Type B pancreatic cell (in vitro differentiated cells): ENCODE measurements at places on chromosomes 12 and 14.

DNA sequence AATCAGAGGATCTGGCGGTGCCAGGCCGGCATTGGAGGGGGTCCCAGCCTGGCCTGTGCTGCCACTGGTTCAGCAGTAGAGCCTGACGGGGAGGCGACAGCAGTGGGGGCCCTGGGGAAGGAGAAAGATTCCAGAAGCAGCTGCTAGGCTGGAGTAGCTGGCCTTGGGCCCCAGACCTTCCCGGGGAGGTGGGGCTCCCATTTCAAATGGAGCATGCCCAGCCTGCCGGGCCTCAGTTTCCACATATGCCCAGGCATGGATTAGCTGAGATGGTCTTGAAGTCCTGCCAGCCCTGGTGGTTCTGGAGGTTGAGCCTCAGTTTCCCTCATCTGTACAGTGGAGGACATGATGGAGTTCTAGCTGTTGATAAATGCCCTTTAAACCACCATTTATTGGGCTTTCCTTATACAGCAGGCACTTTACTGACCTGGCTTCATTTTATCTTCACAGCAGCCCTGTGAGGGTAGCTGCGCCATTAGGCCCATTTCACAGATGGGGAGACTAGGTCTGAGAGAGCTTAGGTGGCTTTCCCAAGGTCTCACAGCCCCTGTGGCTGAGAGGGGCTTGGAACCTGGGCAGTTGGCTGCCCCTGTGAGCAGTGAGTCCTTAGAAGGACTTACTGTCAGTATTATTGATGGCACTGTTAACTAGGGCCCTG is 21.8 kb downstream of the SH2B3 start:
- peaks cover 11% of the 10 kb centered on the region for H3K4me1 ChIP-seq
- no peak for DNase-seq
- no peaks in the 10 kb centered on the region for H3K36me3 ChIP-seq
- H3K27ac ChIP-seq = no peak overlapping the region

DNA sequence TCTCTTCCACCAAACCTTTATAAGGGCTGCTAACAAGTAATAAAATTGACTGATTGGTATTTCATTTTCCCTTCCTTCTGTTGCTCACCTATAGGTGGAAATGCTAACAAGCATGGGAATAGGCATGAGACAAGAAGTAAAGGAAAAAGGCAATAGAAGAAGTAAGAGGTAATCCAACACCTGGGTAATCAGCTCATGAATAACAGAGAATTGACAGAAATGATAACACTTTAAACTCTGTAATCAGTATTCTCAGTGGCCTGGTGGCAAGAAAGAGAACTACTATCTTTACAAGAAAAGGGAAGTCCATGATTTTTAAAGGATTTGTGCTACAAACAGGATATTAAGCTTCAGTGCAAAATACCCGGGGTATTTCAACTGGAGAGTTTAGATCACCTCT is 737.8 kb downstream of the RERGL start:
- H3K4me3 ChIP-seq = no peak overlapping the region
- no peak overlapping the region for H3K27ac ChIP-seq
- no peaks in the 10 kb centered on the region for H3K27me3 ChIP-seq
- DNase-seq = no peak
- H3K4me1 ChIP-seq = no peaks in the 10 kb centered on the region

DNA sequence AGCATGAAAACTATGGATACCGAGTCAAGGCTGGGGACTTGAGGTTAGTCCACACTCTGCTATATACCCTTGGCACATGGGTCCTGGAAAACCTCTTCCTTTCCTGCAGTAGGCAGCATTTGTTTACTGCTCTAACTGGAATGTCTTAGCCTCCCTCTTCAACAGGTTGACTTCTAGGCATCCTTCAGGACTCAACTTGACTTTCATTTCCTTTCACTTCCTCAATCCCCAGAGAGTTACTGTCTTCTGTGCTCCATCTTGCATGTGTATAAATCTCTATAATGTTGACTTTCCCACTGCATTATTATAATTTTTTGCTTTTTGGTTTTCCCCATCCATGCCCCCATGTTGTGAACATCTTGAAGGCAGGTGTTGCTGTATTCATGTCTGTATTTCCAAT is 107.9 kb downstream of the VRK1 start:
- no peak overlapping the region for H3K27ac ChIP-seq
- no peak for DNase-seq
- no peaks in the 10 kb centered on the region for H3K27me3 ChIP-seq
- no peak overlapping the region for H3K4me3 ChIP-seq

- no peak overlapping the region for H3K27ac ChIP-seq
- peaks cover 34% of the 10 kb centered on the region for H3K4me1 ChIP-seq
- no peak overlapping the region for H3K4me3 ChIP-seq
- H3K27me3 ChIP-seq = no peaks in the 10 kb centered on the region
- DNase-seq = no peak
These were observed 135.7 kb downstream of the SCARB1 start for GRCh38 chr12:124727922-124728321.

- no peaks in the 10 kb centered on the region for H3K27me3 ChIP-seq
- H3K27ac ChIP-seq = no peak overlapping the region
- no peak overlapping the region for H3K4me3 ChIP-seq
These were observed 268.3 kb downstream of the C12orf50 start for GRCh38 chr12:87760943-87761342.

GRCh38 chr14:103697603-103698379 is 17.5 kb downstream of the XRCC3 start:
- H3K36me3 ChIP-seq = peaks cover 5% of the 10 kb centered on the region
- H3K4me1 ChIP-seq = peaks cover 22% of the 10 kb centered on the region
- DNase-seq = no peak
- peak overlapping the region; percentile 86 for H3K27ac ChIP-seq
- no peaks in the 10 kb centered on the region for H3K27me3 ChIP-seq

- no peak for DNase-seq
- H3K27me3 ChIP-seq = no peaks in the 10 kb centered on the region
- no peaks in the 10 kb centered on the region for H3K4me1 ChIP-seq
- H3K4me3 ChIP-seq = no peak overlapping the region
These were observed 6.2 kb upstream of the CGRRF1 start for GRCh38 chr14:54503486-54503885.

- H3K27ac ChIP-seq = no peak overlapping the region
- no peak overlapping the region for H3K4me3 ChIP-seq
- peaks cover 29% of the 10 kb centered on the region for H3K4me1 ChIP-seq
These were observed 4.3 kb upstream of the ASCL1 start for GRCh38 chr12:102953221-102953620.

DNA sequence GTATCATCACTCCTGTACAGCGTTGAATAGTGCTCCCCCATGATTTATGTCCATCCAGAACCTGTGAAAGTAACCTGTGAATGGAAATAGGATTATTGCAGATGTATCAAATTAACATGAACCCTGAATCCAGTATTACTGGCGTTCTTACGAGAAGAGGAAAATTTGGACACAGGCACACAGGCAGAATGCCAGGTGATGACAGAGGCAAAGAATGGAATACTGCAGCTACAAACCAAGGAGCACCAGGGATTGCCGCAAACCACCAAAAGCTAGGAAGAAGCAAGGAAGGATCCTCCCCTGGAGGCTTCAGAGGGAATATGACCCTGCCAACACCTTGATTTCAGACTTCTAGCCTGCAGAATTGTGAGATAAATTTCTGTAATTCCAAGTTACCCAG is 113.5 kb upstream of the EGLN3 start:
- H3K4me1 ChIP-seq = peaks cover 22% of the 10 kb centered on the region
- H3K4me3 ChIP-seq = no peak overlapping the region
- no peak overlapping the region for H3K27ac ChIP-seq
- H3K36me3 ChIP-seq = no peaks in the 10 kb centered on the region
- no peak for DNase-seq
- peaks cover 13% of the 10 kb centered on the region for H3K27me3 ChIP-seq

DNA sequence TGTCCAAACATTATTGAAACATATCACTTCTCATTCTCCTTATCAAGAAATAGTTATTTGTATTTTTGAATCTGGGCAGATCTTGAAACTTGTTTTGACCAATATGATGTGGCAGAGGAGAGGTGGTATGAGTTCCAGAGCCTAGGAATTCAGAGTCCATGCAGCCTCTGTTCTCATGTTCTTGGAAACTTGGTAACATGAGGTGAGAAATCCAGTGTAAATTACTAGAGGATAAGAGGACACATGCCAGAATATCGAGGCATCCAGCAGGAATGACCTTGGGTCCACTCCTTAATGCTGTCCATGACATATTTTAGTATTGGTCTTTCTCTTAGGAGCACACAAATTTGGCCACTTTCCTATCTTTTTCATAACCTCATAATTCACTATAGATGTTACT is 1374.6 kb downstream of the FSCB start:
- H3K4me3 ChIP-seq = no peak overlapping the region
- DNase-seq = no peak
- H3K27me3 ChIP-seq = no peaks in the 10 kb centered on the region
- no peaks in the 10 kb centered on the region for H3K36me3 ChIP-seq

DNA sequence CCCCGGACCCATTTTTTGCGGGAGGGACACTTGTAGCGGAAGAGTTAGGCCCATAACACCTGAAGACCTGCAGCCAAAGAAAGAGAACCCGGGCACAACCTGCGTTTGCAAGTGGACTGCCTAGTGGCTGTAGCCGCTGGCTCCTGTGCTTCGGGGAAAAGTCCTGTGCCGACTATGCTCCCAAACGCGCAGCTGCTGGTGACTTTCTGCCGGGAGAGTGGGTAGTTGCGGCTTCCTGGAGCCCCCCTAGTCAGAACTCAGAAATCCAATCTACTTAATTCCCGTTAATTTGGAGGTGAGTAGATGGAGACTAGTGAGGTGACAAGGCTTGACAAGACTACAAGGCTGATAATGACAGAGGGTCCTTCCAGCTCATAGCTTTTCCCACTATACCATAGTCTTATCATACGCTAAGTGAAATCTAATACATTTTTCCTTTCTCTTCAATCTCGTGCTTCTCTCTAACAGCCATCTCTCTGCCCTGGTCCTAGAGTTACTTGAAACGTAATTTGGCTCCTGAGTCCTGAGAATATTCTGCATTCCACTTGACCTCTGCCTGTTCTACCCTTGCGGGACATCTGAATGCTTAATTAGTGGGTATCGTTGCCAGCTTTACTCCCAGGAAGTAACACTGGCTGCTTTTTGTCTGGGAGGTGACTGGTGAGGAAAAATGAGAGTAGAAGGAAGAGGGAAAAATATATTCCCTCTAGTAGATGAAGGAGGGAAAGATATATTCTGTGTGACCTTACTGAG is 556 bp downstream of the MTHFD1 start:
- peak overlapping the region; percentile 99 for H3K27ac ChIP-seq
- peaks cover 25% of the 10 kb centered on the region for H3K4me1 ChIP-seq
- peaks cover 26% of the 10 kb centered on the region for H3K36me3 ChIP-seq
- peak overlapping the region; percentile 100 for H3K4me3 ChIP-seq

DNA sequence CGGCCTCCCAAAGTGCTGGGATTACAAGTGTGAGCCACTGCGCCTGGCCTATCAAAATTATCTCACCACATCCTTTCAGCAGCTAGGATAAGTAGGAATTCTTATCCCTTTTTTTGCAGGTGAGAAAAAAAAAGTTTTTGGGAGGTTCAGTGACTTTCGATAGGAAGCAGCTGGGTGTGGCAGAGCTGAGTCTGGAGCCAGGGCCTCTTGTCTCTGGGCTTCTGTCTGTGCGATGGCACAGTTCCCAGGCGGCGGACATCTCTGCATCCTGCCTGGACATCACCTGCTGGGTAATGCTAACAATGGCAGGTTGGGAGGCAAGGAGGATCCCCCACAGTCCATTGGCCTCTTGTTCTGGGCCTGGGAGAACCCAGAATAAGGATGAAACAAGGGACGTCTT is 12.5 kb downstream of the NRXN3 start:
- no peaks in the 10 kb centered on the region for H3K4me1 ChIP-seq
- DNase-seq = no peak
- H3K36me3 ChIP-seq = no peaks in the 10 kb centered on the region
- H3K27ac ChIP-seq = no peak overlapping the region

DNA sequence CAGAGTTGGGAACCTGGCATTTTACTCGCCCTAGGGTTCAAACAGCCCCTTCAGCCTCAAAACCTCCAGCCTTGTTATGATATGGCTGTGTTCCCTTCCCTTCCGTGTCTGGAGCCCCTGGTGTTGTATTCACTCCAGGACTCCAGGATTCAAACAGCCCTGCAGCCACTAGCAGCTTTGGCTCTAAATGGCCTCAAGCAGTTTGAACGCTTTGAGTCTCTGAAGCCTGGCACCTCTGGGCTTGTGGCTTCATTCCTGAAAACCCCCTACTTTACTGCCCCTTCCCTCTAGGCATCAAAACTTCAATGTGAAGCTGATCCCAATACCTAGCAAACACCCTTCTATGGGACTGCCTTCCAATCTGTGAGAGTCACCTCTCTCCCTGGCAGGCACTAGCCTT is 67.9 kb upstream of the RMST start:
- peaks cover 10% of the 10 kb centered on the region for H3K4me1 ChIP-seq
- no peak for DNase-seq
- H3K27ac ChIP-seq = no peak overlapping the region
- no peak overlapping the region for H3K4me3 ChIP-seq
- peaks cover 4% of the 10 kb centered on the region for H3K27me3 ChIP-seq
- H3K36me3 ChIP-seq = no peaks in the 10 kb centered on the region

GRCh38 chr12:45302621-45303369 is 86.9 kb downstream of the ANO6 start:
- DNase-seq = no peak
- H3K4me1 ChIP-seq = peaks cover 17% of the 10 kb centered on the region
- peaks cover 25% of the 10 kb centered on the region for H3K36me3 ChIP-seq

- peak overlapping the region; percentile 57 for H3K27ac ChIP-seq
- DNase-seq = no peak
- peak overlapping the region; percentile 10 for H3K4me3 ChIP-seq
- H3K4me1 ChIP-seq = peaks cover 6% of the 10 kb centered on the region
- H3K36me3 ChIP-seq = no peaks in the 10 kb centered on the region
These were observed 32.0 kb downstream of the PRKD1 start for GRCh38 chr14:29895591-29896083.

DNA sequence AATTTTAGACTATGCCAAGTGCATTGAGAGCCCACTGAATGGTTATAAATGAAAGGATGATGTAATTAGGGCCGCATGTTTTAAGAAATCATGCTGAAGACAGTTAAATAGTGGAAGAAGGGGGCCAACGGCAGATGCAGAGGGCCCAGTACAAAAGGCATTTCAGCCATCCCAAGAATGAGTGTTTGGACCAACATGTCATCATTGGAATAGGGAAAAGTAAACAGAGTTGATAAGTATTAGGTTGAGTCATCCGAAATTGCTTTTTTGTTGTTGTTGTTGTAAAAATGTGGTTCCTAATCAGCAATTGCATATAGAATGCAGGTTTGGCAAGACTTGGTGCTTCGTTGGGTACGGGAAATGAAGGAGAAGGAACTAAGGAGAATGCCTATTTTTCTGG is 29.5 kb downstream of the BMP4 start:
- H3K36me3 ChIP-seq = peaks cover 4% of the 10 kb centered on the region
- H3K4me3 ChIP-seq = no peak overlapping the region
- no peak overlapping the region for H3K27ac ChIP-seq
- H3K27me3 ChIP-seq = no peaks in the 10 kb centered on the region
- DNase-seq = no peak

GRCh38 chr14:104358528-104359300 is 220.3 kb downstream of the KIF26A start:
- peak; percentile 68 for DNase-seq
- H3K4me1 ChIP-seq = peaks cover 7% of the 10 kb centered on the region
- H3K27ac ChIP-seq = no peak overlapping the region

GRCh38 chr12:6912164-6912935 is 2.0 kb upstream of the ENO2 start:
- H3K27ac ChIP-seq = no peak overlapping the region
- peaks cover 9% of the 10 kb centered on the region for H3K4me1 ChIP-seq
- DNase-seq = no peak
- H3K36me3 ChIP-seq = peaks cover 7% of the 10 kb centered on the region
- H3K27me3 ChIP-seq = peaks cover 64% of the 10 kb centered on the region
- H3K4me3 ChIP-seq = peak overlapping the region; percentile 79

- no peak for DNase-seq
- H3K27me3 ChIP-seq = no peaks in the 10 kb centered on the region
- no peak overlapping the region for H3K4me3 ChIP-seq
- H3K4me1 ChIP-seq = no peaks in the 10 kb centered on the region
These were observed 73.8 kb upstream of the RFX4 start for GRCh38 chr12:106508966-106509365.
